Activated CD4-positive, alpha-beta T cell treated with anti-CD3 and anti-CD28 coated beads for 4 hours (primary cell): ENCODE measurements at places on chromosomes 13 and 19.

- no peak for DNase-seq
Observed at GRCh38 chr13:109922518-109922917, 136.1 kb upstream of the IRS2 start.

- DNase-seq, result no peak
Observed at GRCh38 chr13:27973961-27974662, 5.0 kb upstream of the CDX2 start.

GRCh38 chr19:54415901-54416673 lies 823 bp downstream of the TTYH1 start:
- DNase-seq, result no peak

GRCh38 chr19:293436-294110 lies 2.4 kb upstream of the PLPP2 start:
- no peak for DNase-seq

DNA sequence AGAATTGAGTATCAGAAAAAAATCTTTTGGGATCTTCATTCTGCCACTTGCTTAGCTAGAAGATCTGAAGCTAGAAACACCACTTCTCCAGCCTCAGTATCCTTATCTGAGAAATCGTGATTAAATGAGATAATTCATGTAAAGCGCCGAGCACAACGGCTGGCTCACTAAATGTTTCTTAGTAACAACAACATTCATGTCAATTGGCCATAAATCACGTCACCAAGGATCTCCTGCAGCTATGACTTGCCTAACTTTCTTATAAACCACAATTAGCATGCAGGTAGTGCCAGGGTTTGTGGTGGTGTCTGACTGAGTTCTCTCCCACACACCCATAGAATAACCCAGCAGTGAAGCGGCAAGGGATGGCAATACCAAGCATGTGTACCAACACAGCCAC lies 501.3 kb downstream of the EFNB2 start:
- DNase-seq, result no peak

DNA sequence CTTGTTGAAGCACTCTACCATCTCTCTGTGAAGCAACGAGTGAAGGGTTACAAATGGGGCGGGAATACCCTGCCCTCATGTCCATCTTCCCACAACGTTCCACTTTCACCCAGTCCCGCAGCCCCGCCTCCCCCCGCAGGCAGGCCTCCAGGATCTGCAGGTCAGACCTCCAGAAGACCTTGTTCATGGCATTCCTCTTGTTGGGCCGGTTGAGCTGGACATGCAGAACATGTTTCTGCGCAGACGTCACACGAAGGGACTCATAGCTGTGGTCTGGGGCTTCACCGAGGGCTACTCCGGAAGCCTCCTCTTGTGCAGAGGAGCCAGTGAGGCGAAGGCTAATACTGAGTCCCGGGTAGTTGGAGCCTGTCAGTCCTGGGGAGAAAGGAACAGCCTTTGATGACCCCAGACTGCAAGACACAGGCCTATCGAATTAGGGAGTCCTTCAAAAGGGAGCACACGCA lies 420 bp downstream of the ECH1 start:
- DNase-seq, result no peak
